ENCODE measurements at places on chromosomes 1 and 21.

DNA sequence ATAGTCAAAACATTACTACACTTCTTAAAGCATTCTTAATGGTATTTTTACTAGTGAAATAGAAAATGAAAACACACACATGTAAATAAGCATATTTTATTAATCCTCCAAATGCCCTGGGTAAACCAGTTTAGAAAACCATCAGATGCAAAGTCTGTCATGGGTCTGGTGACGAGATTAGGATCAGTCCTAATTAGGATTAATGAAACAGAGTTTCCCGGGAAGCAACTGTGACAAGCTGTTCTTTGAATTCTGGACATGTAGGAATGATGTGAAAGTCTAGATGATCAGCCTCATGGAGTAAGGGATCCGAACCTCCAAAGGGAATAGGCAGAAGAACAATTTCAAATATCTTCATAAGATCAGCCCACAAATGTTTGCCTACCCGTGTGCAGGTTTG, 250.2 kb downstream of the KIF26B start:
- no peak for DNase-seq

GRCh38 chr21:41581592-41582228, 73.8 kb upstream of the TMPRSS2 start:
- DNase-seq: no peak

- no peak for DNase-seq
These were observed 159.2 kb downstream of the HFM1 start for GRCh38 chr1:91245435-91245834.

DNA sequence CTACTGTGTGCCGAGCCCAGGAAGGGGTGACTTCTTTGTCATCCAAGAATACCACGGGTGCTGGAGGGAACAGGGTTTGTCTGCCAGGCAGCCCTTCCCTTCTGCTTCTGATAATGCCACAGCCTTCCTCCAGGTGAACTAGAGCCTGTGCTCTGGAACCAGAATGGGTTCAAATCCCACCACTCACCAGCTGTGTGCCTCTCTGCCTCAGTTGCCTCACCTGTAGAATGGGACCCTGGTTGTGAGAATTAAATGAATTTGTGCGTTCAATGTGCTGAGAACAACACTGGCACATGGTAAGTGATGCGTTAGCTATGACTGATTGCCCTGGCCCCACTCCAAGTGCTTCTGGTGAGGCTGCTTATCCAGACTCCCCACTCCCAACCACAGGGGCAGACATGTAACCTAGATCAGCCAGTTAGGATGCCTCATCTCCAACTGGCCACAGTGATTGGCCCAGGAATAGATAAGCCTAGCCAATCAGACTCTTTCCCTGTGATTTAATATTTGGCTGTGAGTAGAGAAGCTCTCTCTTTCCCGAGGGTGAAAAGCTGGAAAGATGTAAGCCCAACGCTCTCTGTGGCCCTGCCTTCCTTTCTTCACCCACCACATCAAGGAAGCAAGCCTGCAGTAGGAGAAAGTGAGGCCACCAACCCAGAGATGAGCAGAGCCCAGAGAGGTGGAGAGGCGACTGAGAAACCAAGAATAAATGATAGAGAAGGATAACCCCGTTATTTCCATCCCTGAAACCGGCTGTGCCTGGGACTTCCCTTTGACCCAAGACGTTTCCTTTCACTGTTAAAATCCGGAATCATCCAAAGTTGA, 20.8 kb upstream of the LAPTM5 start:
- no peak for DNase-seq

GRCh38 chr21:46098303-46099141, 610 bp downstream of the COL6A2 start:
- no peak for DNase-seq

DNA sequence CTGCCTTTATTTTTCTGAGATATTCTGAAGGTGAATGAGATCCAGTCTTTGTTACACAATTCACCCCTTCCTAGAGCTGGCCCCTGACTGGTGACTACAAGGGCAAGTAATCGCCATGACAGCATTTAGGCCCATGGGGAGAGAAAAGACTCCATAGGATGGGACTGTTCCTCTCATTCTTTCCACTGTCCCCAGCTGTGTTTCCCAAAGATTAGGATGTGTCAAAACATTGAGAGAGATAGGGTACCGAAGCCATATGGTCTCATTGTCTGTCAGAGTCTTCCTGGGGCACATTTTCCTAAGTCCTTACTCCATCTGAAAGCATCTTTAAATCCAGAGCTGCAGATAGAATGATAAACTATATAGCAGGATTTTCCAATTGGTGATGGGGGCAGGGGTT, 423.5 kb downstream of the OMA1 start:
- DNase-seq: no peak

GRCh38 chr1:204286831-204287421, 72.8 kb downstream of the PLEKHA6 start:
- DNase-seq: no peak

- DNase-seq: no peak
These were observed 1.3 kb downstream of the C8B start for GRCh38 chr1:56964349-56965017.

GRCh38 chr21:44681861-44682579, at the start of gene KRTAP12-1:
Gene KRTAP12-1, minus strand, starts transcription at chr21:44682163. Its CDS starts 40 bp downstream, at chr21:44682123.
- no peak for DNase-seq

DNA sequence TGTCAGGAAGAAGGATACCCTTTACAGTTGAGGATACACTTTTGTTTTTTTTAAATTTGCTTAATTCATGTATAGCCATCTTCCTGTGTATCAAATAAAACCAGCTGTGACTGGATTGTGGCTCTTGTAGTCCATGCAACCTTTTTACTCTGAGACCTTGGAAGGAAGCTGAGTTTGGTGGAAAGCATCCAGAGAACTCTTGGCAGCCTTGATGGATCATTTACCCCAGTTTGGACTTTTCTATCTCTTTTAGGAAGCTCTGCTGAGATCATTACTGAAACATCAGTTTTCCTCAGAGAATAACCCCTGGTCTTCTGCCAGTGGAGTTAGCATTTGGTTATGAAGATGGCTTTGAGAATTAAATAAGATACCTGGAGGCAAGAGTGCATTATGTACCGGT, 21.2 kb upstream of the APOBEC4 start:
- no peak for DNase-seq

- DNase-seq: no peak
These were observed 437.0 kb downstream of the MATN1 start for GRCh38 chr1:30286241-30286987.

DNA sequence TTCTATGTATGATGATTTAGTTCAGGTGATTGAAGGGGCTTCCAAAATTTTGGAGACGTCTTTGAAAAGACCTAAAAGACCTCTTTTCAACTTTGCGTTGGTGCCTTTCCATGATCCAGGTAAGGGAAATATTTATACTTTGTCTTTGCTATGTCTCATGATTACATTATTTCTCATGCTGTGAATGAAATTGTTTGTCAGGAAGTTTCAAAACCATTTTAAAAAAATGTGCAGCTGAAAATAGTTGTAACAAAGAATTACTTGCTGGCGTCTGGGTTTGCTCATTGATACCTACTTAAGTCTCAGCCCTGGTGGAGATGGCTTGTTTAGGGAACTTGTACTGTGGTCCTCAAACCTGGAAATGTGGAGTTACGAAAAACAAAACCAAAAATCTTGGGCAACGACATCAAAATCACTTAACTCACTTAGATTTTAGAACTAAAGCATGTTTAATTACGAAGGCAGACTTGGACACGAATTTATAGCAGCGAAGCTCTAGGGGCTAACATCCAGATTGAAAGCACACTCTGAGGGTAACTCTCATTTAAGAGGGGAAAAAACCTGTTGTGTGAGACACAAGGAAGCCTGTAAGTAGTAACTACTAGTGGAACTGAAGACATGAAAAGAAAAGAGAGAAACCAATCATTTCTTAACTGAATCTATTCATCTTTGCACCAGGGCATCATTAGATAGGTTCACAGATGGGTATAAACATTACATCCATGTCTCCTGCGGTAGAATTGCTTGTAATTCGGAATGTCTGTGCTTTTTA, 924 bp downstream of the HMCN1 start:
- DNase-seq: no peak

DNA sequence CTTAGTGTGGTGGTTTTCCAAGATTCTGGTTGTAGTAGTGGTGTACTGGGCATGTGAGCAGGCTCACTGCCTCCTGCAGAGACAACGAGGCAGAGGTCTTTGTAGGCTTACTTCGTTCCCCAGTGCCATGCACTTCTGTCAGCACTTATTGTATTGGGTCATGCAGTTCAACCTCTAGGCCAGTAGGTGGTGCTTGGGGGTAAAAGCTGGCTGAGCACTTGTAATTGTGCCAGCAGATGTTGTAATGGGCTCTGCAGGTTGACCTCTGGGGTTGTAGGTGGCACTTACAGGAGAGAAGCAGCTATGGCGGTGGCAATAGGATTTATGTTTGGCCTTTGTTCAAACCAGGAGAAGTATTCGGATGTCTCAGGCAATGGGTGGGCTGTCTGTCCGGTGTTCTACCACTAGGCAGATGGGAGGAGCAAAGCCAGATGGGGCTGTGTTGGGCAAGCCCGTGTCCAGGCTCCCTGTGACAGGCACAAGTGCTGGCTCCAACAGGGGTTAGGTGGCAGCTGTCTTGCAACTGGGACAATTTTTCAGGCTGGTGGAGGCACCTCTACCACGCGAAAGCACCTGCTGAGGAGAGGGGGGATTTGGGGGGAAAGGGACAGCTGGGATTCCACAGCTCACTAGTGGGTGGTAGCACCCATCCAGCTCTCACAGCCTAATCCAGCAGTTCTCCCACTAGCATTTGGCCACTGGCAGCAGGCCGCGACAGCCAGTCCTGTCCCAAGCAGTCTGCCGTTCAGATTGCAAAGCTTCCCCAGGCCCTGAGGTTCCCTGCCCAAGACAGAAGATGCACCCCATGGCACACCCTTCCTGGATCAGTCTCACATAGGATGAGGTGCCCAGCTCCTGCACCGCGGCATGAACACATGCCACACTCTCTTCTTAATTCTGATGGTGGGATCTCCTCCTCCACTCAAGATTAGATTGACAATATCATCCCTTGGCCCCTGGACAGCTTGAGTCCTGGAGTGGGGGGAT, 274.5 kb downstream of the CTH start:
- no peak for DNase-seq

GRCh38 chr1:15836772-15837669, 10.5 kb upstream of the SPEN start:
- peak; percentile 24 for DNase-seq

DNA sequence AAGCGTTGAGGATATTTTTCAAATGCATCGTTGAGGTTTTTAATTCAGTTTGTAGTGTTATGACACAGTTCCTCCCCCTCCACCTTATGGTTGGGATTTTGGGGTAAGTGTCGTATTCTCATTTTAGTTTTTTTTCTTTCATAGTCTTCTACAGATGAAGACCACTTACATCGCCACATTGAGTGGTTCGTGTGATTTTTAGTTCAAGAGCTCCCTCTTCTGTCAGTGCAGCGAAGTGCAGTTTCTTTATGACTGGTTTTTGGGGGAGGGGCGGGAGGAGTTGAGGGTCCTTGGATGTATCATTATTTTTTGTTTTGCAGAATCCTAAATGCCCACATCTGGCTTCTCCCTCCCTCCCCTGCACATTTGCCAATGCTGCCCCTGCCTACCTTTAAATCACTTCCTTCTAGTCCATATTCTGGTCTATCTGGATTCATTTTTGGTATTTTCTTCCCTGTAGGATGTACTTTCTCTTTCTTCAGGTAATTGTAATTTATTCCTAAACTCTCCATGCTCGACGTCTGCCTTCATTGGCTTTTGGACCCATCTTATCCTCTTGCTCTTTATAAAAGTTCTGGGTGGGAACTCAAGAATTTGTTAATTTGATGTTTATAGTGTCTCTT, 433.1 kb downstream of the CAMTA1 start:
- no peak for DNase-seq

GRCh38 chr1:205994346-205994745, 8.8 kb downstream of the RAB7B start:
- no peak for DNase-seq

GRCh38 chr1:1940123-1940425, 21.0 kb upstream of the TMEM52 start:
- no peak for DNase-seq

- no peak for DNase-seq
These were observed 759 bp downstream of the AMPD2 start for GRCh38 chr1:109620401-109620791.

GRCh38 chr1:184019506-184019905, 18.0 kb downstream of the COLGALT2 start:
- no peak for DNase-seq

GRCh38 chr1:14699620-14700019, 101.1 kb downstream of the KAZN start:
- DNase-seq: no peak

DNA sequence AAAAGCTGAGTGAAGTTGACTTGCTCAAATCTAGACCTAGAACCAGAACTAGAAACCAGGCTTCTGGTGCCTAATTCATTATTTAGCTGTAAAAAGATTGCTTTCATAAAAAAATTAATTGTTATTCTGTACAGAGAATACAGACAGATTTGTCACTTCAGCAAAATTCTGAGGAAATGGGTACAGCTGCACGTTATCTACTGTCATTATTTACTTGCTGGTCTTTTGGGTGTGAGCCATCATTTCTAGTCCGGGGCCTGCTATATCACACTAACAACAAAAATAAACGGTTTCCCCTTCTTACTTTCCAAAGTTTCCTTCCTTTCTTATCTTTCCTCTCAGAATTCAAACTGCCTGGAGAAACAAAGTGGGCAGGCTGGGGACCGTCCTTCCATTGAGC, 68.3 kb downstream of the PTGER3 start:
- DNase-seq: no peak

DNA sequence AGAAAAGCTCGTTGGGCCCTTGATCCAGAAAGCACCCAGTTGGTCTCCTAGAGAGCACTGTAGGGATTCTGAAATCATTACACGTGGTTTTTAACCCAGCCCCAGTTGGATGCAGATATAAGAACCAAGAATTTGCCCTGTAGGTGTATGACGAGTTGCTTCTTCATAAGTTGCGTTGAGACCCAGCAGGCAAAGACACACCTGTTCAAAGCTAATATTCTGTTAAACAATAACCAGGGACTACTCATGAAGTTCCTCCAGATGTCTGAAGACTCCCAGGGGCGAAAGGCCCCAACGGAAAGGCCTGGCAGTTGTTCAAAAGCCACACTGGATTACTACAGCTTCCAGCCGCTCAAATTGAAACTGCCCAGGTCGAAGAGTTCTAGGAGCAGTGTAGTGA, 88.6 kb upstream of the HNRNPU start:
- no peak for DNase-seq

DNA sequence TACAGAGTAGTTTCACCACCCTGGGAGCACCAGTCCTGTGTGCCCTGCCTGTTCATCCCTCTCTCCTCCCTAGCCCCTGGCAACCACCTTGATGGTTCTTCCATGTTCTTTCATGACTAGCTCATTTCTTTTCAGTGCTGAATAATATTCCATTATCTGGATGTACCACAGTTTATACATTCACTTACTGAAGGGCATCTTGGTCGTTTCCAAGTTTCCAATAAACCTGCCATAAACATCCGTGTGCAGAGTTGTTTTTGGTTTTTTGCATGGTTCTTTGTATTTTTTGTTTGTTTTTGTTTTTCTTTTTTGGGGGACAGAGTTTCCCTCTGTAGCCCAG, 13.9 kb downstream of the TIAM1 start:
- no peak for DNase-seq

DNA sequence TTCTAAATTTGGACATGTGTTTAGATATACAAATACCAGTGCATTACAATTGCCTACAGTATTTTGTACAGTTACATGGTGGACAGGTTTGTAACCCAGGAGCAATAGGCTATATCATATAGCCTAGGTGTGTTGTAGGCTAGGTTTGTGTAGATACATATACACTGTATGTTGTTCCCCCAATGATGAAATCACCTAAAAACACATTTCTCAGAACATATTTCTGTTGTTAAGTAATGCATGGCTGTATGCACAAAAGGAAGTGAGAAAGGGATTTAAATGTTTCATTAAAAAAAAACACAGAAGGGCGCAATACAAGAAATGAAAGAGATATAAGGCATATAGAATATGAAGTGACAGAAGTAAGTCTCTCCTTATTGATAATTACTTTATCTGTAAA, 32.0 kb downstream of the S100B start:
- no peak for DNase-seq

Measured in stimulated activated CD8-positive, alpha-beta memory T cell treated with anti-CD3 and anti-CD28 coated beads, Interleukin-15, amount 100 ng/mL, for 24 hours (primary cell).